Common myeloid progenitor, CD34-positive (primary cell): ENCODE measurements at places on chromosomes 11 and 22.
A peak's percentile ranks its signal among the peaks of the same experiment; 100 is the strongest.

DNA sequence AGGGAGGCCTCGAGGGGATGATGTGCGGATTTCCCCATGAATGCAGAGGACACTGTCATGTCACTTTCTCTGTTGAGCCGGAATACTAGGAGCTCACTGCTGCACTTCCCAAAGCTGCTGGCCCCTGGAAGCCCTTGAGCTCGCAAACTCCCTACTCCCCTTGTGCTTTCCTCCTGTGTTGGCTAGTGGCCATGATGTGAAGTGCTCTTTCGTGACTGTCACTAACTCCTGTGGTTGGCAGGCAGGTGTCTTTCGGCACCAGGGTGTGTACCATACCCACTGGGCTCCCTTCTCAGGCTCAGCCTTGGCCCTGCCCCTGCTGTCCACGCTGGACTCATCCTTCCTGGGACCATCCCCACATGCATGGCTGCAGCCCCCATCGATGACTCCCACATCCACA is 86.2 kb downstream of the BTBD10 start:
- no peak for DNase-seq

- DNase-seq, result no peak
These were observed 9.2 kb upstream of the PIWIL4 start for GRCh38 chr11:94557992-94558391.

DNA sequence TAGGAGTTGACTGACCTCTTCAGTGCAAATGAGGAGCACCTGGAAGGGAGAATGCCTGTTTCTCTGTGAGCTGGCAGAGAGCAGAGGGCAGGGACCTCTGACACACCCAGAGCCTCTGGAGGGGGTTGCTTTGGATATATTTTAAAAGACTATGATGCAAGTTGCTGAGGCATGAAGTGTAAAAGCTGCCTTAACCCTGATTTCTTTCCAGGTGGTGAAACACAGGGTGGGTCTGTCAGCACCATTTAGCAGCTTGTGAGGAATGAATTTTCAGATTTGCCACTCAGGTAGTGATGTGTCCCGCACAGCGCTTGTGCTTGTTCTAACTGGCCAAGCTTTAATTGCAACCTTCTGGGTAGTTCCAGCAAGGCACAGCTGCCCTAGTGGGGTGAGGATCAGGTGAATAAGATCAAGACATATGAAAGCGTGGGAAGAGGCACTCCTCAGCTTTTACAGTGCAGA is 90.2 kb downstream of the SWAP70 start:
- DNase-seq, result no peak

GRCh38 chr11:95385577-95385976 is 154.6 kb upstream of the SESN3 start:
- DNase-seq, result no peak

- DNase-seq, result no peak
These were observed 5.6 kb upstream of the LDLRAD3 start for GRCh38 chr11:35938231-35938630.

DNA sequence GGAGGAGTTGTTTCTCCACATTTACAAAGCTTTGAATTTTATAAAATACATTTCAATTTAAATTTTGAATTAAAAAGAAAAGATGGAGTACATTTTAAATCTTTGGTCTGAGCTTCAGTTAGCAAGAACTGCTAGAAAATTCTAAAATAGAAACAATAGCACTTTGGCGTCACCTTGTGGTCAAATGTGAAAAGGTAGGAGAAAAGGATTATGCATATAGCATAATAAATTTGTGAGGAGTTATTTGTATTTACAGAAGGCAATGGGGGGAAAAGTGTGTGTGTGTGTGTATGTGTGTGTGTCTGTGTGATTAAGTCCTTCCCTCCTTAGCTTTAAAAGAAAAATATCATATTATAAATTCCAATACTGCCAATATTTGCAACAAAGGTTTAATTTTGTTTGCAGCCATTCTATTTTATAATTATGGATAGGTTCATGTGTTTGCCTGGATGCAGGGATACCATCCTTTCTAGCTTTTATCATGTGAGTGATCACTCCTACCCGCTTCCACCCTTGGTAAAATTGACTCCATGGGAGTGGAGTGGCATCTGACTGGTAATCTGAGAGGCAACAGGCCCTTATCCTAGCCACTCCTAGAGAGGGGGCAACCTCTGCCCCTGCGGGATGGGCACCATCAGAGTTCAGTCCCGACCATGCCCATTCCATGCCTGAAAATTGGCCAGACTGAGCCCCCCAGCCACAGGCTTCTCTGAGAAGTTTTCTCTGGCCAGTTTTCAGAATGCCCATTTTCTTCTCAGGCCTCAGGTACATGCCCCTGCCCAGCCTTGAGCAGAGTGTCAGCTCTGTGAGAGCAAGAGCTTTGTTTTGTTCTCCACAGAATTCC is 13.6 kb upstream of the LGR4 start:
- DNase-seq, result peak; percentile 81

- no peak for DNase-seq
These were observed 45.4 kb downstream of the MYO7A start for GRCh38 chr11:77173494-77173893.

DNA sequence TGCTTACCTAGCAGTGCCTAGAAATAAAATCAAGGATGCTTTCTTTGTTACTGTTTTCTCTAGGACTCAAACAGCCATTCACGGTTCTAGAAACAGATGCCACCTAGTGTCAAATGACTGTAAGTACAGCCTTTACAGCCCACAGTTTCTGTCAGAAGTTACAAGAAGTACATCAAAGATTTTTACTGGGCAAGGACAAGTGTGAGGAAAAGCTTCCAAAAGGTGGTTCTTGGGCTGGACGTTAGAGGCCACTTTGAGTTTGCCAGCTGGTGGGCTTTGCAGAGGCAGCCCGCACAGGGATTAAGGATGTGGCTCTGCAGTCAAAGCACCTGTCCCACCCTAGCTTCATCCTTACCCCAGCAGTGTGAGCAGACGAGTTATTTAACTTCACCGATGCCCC is 6.9 kb downstream of the KMT5B start:
- peak; percentile 78 for DNase-seq

- no peak for DNase-seq
These were observed 380 bp upstream of the TTC17 start for GRCh38 chr11:43358279-43358800.

GRCh38 chr22:27377501-27378295 is 423.9 kb downstream of the MN1 start:
- DNase-seq, result no peak

DNA sequence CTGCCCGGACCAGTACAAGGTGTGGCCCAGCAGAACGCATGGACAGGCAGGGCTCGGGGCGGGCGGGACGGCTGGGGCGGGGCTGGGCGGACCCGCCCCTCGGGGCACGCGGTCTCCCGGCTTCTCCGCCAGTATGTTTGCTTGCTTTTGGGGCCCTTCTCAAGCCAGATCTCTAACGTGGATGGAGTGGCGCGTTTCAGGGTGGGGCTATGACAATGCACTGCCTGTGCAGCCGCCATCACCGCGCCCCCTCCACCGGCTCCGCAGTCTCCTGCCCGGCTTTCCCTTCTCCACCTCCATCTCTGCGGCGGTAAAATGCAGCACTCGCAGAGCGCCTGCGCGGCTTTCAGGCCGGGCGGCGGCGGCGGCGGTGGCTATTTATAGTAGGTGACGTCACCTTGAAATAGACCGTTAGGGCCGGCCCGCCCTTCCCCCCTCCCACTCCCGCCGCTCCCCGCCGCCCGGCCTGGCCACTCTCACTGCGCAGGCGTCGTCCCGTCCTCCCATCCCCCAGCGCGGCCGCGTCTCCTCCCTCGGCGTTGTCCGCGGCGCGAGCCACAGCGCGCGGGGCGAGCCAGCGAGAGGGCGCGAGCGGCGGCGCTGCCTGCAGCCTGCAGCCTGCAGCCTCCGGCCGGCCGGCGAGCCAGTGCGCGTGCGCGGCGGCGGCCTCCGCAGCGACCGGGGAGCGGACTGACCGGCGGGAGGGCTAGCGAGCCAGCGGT is at the start of gene YWHAH:
YWHAH (plus strand) TSS at position 558 of the 722 bp plus-strand sequence. CDS start 199 bp downstream, outside the sequence.
- DNase-seq, result peak; percentile 93

- no peak for DNase-seq
These were observed 118.4 kb downstream of the TEAD1 start for GRCh38 chr11:12792590-12792989.

GRCh38 chr11:115238791-115239190 is 265.4 kb downstream of the CADM1 start:
- no peak for DNase-seq

DNA sequence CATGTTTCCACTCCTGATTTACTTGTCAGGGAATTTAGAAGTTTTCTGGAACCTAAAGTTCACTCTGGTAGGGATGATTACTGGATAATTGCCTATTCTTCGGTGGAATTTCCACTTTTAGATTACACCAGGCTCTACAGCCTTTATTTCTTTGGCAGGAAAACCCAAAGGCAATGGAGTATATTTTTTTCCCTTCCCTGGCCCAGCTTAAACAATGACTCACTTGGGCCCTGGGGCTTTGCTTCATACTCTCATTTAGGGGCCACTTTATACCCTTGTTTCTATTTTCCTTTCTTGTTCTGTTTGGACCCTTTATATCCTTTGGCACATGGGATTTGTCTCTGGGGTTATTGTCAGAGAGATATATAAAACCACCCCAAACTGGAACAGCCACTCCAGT is 114.7 kb downstream of the CSTPP1 start:
- no peak for DNase-seq

GRCh38 chr11:117519170-117519569 is 191.5 kb downstream of the CEP164 start:
- no peak for DNase-seq

GRCh38 chr11:15773476-15774387 is 582.6 kb downstream of the SOX6 start:
- DNase-seq, result no peak

- no peak for DNase-seq
These were observed 590 bp upstream of the CD6 start for GRCh38 chr11:60970890-60971289.

GRCh38 chr11:2097998-2098690 is 41.0 kb downstream of the IGF2 start:
- DNase-seq, result no peak

GRCh38 chr11:96538622-96539021 is 148.8 kb downstream of the JRKL start:
- DNase-seq, result no peak

GRCh38 chr11:58926695-58927094 is 12.6 kb upstream of the GLYATL1 start:
- no peak for DNase-seq

DNA sequence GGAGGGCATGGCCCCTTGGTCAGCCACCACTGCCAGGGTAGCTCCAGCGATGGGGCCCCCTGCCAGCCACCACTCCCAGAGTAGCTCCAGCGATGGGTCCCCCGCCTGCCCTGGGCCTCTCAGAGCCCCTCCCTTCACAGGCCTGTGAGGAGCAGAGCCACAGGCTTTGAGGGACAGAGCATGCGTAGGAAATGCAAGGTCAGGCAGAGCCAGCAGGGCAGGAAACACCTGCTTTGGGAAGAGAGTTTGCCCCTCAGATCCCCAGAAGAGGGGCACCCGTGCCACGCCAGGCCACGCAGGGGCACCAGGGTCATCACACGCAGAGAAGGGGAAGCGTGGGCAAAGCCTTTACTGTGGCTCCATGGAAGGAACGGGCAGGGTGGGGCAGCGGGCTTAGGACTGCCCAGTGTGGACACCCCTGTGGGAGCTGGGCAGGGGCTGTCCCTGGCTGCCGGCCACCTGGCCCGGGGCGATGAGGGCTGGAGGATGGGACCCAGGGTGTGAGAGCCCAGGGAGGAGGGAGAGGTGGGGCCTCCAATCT is 477.8 kb downstream of the BRD1 start:
- peak; percentile 15 for DNase-seq

DNA sequence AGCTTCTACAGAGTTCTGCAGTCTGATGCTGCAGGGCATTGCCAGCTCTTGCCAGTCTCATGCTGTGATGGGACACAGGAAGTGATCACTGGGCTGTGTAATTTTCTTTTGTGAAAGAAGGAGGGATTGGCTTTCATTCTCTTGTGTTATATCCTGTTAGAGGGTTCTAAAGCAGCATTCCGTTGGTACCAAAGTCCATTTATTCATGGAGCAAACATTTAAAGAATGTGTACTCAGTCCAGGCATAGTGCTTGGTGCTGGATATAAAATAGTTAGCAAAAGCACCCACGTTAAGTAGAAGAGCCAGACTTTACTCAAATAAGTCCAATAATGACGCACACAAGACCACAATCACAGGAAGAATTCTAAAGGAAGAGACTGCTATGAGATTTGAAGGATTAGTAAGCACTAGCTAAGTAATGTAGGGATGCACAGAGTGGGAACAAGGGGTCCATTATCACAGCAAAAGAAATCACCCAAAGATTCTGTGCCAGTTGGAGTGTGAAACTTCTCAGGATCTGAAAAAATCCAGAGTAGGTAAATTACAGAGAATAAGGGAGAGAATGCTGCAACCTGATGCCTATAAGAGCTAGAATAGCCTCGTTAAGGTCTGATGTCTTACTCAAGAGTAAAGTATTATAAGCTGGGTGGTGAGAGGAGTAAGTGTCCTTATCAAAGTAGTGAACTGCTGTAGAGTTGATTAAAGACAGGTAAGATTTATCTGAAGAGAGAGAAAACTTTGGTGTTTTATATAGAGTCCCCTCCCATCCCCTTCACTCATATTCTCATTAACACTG is 728.3 kb downstream of the METTL15 start:
- no peak for DNase-seq

GRCh38 chr11:48055292-48056132 is 75.2 kb downstream of the PTPRJ start:
- DNase-seq, result peak; percentile 90

DNA sequence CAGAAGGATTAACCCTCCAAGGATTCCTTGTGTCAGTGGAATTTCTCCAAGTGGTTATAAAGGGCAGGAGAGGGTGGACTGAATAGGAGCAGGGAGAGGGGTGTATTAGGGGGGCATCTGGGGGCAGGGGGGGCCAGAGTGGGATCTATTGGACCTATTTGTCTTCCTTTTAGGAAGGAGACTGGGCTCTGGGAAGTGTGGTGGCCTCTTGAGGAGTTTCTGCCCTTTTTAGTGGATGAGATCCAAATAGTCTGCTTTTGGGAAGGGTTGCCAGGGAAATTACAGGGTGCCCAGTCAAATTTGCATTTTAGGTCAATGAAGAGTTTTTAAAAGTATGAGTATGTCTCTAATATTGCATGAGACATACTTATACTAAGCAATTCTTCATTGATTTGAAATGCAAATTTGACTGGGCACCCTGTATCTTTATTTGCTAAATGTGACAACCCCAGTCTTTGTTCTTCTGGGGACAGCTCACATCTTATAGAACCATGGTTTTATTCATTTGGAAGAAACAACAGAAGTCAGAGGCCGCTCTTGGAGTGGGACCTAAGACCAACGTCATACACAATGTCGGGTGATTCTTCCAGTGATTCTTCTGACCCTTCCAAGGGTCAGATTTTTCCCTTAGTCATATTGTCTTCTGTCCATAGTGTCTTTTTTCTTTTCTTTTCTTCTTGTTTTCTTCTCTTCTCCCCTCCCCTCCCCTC is 429 bp upstream of the SLC22A6 start:
- no peak for DNase-seq

GRCh38 chr11:121559606-121560200 is 106.9 kb upstream of the SORL1-AS1 start:
- DNase-seq, result no peak
